Progenitor cell of endocrine pancreas (in vitro differentiated cells): ENCODE measurements at places on chromosomes 4 and X.
A peak's percentile ranks its signal among the peaks of the same experiment; 100 is the strongest.

DNA sequence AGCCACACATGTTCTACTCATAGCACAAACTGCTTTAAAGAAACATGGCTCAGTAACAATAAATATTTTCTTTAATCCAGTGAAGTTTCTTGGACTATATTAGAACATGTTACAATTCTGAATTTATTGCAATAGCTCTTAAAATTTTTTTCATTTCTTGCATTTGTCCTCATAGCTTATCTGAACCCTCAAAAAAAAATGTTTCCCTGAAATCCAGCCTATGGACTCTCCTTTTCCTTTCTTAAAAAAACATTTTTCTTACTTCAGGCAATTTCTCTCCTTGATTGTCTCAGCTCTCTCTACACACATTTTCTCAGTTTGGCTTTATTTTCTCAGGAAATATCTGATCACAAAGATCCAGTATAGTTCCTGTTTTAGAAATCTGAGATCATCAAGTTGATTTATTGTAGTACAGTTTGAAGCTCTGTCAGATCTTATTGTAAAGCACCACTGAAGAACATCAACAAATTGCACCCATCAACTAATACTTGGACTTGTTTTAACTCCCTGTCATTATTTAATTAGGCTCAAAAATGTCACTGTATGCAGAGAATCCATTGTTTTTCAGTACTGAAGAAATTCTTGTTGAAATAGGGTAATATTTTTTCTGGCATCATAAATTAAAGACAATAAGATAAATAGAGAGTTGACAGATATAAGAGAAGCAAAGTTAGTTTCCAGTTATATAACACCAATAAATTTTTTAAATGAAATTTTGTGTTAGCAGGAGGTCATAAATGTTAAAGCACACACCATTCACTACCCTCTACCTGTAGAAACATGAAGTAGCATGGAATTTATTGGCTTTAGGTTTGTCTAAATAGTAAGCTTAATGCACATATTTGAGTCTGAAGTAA, 317.7 kb downstream of the ARHGAP24 start:
- H3K27me3 ChIP-seq = no peaks in the 10 kb centered on the region
- H3K4me3 ChIP-seq = no peak overlapping the region
- peaks cover 1% of the 10 kb centered on the region for H3K36me3 ChIP-seq
- H3K4me1 ChIP-seq = no peaks in the 10 kb centered on the region

GRCh38 chrX:136210806-136211205, 40.4 kb downstream of the MAP7D3 start:
- no peak for DNase-seq
- no peaks in the 10 kb centered on the region for H3K36me3 ChIP-seq
- H3K4me1 ChIP-seq = peaks cover 1% of the 10 kb centered on the region
- H3K27ac ChIP-seq = no peak overlapping the region
- H3K4me3 ChIP-seq = no peak overlapping the region

- H3K4me1 ChIP-seq = no peaks in the 10 kb centered on the region
- no peak for DNase-seq
- H3K27ac ChIP-seq = no peak overlapping the region
- H3K4me3 ChIP-seq = no peak overlapping the region
- no peaks in the 10 kb centered on the region for H3K27me3 ChIP-seq
Observed at GRCh38 chr4:158356301-158356700, 146.0 kb downstream of the TMEM144 start.

- no peaks in the 10 kb centered on the region for H3K36me3 ChIP-seq
- DNase-seq = no peak
- H3K4me1 ChIP-seq = peaks cover 5% of the 10 kb centered on the region
- H3K27me3 ChIP-seq = peaks cover 13% of the 10 kb centered on the region
- H3K4me3 ChIP-seq = peak overlapping the region; percentile 92
Observed at GRCh38 chrX:81120258-81120935, 81.3 kb downstream of the HMGN5 start.

DNA sequence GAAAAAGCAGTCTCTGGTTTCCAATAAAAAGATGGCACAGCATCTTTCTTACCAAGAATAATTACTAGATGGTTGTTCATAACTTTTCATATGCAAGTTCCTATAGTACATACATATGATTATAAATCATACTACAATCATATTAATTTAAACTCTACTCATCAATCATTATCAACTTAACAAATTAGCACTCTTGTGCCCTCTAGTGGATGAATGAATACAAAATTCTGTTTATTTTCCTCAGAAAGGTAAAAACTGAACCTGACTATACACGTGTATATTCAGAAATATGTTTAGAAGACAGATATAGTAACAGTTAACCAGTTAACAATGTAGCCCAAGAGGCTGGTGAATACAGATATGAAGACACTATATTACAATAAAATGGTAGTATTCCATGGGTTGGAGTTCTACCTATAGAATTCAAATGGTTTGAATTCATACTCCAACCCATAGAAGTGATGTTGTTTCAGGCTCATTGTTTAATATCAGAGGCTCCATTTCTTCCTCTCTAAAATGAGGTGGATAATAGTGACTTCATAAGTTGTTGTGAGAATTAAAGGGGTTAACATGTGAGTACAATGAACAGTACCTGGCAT, 100.0 kb downstream of the ADAMTS3 start:
- H3K27ac ChIP-seq = no peak overlapping the region
- no peaks in the 10 kb centered on the region for H3K4me1 ChIP-seq
- H3K4me3 ChIP-seq = no peak overlapping the region

DNA sequence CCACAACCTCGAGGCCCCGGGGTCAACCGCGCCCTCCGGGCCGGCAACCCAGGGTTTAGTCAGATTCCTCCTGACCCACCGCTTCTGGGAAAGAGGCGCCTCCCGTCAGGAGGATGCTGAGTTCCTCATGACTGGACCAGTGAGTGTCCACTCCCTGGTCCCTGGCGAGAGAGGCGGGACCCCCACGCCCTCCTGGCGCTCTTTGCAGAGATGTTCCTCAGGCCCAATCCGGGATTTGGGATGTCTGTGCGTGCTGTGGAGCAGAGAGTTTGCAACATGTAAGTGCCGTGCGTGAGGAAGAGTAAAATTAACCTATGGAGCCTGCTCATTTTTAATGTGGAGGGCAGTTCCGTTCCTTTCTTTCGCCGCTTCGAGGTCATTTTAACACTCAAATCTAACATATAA, 824 bp upstream of the UGDH start:
- no peak for DNase-seq
- H3K27me3 ChIP-seq = no peaks in the 10 kb centered on the region
- H3K27ac ChIP-seq = peak overlapping the region; percentile 95
- peaks cover 44% of the 10 kb centered on the region for H3K36me3 ChIP-seq
- peak overlapping the region; percentile 99 for H3K4me3 ChIP-seq
